ENCODE measurements at places on chromosomes 11 and 22. TPM values are rescaled to one million over a fixed set of nuclear protein-coding genes. Genes with fewer than 3 reads are reported as not detected.

The CBLIF gene
- total RNA-seq = not detected

The TMEM121B gene
- total RNA-seq = 1.0 TPM

The RSF1 gene
- 52.3 TPM for total RNA-seq

The TBX10 gene
- total RNA-seq = not detected

The ARHGAP20 gene
- 0.19 TPM for total RNA-seq

The NLRP6 gene
- total RNA-seq = 0.19 TPM

The DNAJB7 gene
- not detected for total RNA-seq

Measured in cardiac septum (tissue), 1 donor.